ENCODE measurements at places on chromosomes 3 and 15.

- peak; percentile 37 for DNase-seq
Measured at GRCh38 chr3:149085828-149086231, 503 bp downstream of the HLTF start.

DNA sequence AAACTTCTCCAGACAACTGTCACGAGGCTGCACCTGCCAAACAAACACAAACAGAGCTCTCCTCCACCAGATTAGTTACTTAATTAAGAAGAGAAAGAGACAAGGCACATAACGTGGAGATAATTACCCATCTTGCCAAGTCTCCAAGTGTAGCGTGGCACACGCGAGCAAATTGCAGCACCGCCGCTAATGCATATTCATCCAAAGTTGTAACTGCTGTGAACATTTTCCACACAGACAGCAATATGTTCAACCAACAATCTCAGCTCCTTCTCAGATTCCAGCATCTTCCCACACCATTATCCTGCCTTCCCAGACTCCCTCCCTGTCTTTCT lies 309.6 kb upstream of the TLE3 start:
- no peak for DNase-seq

DNA sequence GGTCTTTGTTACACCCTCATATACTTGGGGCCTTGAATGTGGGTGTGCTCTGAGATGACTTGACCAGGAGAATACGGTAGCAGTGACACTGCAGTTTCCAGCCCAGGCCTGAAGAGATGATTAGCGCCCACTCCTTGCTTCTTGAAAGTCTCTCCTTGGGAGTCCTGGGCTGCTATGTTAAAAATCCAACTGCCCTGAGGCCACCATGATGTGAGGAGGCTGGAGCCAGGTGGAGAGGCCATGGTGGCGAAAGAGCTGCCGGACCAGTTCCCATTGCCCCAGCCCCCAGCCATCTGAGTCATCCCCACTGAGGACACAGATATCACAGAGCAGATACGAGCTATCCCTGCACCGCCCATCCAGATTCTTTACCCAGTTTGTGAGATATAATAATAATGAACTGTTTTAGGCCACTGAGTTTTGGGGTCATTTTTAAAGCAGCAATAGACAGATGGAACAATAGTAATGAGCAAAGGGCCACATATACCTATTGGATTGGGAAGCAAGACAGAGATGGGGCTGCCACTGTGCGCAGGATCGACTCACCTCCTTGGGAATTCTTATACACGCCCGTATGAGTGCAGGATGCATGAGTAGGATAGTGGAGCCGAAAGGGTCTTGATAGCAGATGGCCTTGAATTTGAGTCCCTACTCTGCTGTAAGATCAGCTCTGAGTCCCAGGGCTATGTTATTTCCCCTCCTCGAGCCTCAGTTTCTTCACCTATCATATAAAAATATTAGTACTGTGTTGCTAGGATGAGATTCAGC lies 12.1 kb upstream of the GATA2 start:
- DNase-seq: no peak

DNA sequence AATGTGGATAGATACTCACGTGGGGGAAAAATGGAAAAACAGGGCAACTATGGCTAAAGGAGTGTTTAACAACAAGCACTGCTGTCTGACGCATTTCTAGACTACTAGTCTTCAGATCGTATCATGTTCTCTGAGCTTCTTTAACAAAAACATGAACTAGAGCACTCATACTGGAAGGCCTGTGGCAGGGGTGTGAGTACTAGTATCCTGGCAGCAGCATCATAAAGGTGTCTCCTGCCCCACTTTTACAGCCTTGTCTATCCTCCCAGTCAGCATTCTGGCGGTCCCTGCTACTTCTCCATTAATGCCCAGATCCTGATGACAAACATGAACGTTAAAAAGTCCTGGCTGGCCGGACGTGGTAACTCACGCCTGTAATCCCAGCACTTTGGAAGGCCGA lies 4.0 kb downstream of the FMN1 start:
- no peak for DNase-seq

DNA sequence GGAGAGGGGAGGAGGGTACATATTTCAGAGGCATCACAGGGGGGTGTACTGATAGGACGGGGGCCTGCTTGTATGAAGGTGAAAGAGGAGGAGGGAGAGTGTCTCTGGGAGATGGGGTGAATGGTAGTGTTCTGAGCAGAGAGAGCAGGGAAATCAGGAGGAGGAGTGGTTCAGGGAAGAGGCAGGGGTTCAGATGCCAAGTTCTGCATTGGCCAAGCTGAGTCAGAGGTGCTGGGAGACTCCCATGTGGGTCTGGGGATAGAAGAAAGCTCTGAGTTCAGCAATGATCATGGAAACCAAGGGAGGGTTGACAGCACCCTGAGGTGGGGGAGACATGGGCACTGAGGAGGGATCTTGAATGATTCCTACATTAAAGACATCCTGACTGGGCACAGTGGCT lies 3.0 kb downstream of the CYP8B1 start:
- DNase-seq: no peak

- DNase-seq: no peak
Measured at GRCh38 chr3:101119535-101119934, 126.3 kb upstream of the ABI3BP start.

DNA sequence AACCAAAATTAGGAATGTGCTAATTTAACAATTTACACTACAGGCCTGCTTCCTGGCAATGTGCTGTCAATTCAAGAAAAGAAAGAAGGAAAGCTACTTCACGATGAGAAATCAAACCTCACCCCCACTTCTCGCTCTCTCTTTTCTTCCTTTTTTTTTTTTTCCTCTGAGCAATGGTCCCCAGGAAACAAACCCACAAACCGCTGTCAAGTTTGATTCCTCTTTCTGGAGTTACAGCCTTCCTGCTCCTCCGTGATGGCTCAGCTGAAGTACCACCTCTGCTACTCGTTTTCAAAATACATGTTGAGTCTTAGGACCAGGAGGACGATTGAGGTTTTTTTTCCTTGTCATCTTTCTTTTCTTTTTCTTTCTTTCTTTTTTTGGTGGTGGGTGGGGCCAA lies 3.4 kb upstream of the TRIM71 start:
- DNase-seq: no peak

- DNase-seq: no peak
Measured at GRCh38 chr3:49410846-49411534, 786 bp downstream of the RHOA start.

DNA sequence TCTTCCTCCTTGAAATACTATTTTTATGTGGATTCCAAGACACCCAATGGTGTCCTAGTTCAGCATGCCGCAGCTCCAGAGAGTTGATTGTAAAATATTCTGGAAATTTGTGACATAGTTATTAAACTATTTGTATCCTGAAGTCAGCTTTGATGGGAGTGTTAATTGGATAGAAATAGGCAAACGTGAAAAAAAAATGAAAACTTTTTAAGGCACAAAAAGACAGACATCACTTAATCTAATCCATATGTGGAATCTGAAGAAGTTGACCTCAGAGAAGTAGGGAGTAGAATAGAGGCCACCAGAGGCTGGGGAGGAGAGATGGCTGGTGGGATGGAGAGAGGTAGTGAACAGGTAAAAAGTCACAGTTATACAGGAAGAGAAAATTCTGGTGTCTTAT lies 704.2 kb downstream of the ROBO1 start:
- DNase-seq: no peak

Measured in CD4-positive, alpha-beta T cell treated with Interleukin-17A for 4 hours (primary cell).